ENCODE measurements at places on chromosomes 1 and 21. TPM values are rescaled to one million over a fixed set of nuclear protein-coding genes. Genes with fewer than 3 reads are reported as not detected.

DNA sequence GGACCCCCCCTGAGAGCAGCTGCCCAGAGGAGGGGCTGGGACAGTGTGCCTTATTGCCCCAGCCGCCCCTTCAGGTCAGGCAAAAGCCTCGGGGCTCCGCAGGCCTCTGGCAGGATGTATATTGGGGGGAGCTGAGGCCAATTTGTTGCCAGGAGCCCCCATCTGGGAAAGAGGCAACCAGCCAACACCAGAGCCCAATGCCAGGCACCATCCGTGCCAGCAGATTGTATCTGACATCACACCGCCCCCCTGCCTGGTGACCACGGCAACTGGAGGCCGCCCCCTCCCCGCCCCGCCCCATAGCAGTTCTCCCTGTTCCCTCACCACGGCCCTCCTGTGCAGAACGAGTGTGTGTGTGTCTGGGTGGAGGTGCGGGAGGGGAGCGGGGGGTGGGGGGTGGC, 3.6 kb upstream of the PLEKHG5 start:
- no peaks in the 10 kb centered on the region for H3K27me3 ChIP-seq
- H3K4me3 ChIP-seq: no peak overlapping the region
- no peaks in the 10 kb centered on the region for H3K36me3 ChIP-seq
- H3K27ac ChIP-seq: no peak overlapping the region

DNA sequence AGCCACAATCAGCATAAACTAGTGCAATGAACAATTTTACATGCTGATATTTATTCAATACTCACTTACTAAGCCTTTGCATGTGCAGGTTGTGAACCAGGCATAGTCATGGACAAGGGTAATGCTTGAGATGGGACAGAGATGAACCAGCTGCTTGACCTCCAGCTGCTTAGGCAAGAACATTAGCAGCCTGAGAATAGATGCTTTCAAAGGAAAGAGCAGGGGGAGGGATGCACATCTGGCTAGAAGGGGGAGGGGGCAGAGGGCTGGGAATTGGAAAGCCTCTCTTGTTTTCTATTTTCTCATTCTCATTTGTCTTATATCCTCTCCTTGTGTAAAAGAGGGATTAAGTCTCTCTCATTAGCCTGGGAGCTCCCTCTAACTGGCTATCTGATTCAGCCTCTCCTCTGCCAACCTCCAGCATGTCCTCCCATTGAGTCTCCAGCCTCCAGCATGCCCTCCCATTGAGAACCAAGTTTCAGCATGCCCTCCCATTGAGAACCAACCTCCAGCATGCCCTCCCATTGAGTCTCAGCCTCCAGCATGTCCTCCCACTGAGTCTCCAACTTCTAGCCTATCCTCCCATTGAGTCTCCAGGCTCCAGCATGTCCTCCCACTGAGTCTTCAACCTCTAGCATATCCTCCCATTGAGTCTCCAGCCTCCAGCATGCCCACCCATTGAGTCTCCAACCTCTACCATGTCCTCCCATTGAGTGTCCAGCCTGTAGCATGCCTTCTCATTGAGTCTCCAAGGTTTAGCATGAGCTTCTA, 38.4 kb upstream of the TRABD2B start:
- H3K27me3 ChIP-seq: peaks cover 5% of the 10 kb centered on the region
- DNase-seq: no peak
- H3K36me3 ChIP-seq: no peaks in the 10 kb centered on the region

- H3K4me1 ChIP-seq: no peaks in the 10 kb centered on the region
- no peak overlapping the region for H3K4me3 ChIP-seq
- peaks cover 61% of the 10 kb centered on the region for H3K36me3 ChIP-seq
- H3K27ac ChIP-seq: no peak overlapping the region
These were observed 24.6 kb downstream of the LRRC41 start for GRCh38 chr1:46278807-46279206.

- peaks cover 21% of the 10 kb centered on the region for H3K4me1 ChIP-seq
- no peak for DNase-seq
- no peak overlapping the region for H3K4me3 ChIP-seq
- H3K27ac ChIP-seq: no peak overlapping the region
- no peaks in the 10 kb centered on the region for H3K27me3 ChIP-seq
These were observed 2.3 kb upstream of the ADARB1 start for GRCh38 chr21:45071874-45072737.

DNA sequence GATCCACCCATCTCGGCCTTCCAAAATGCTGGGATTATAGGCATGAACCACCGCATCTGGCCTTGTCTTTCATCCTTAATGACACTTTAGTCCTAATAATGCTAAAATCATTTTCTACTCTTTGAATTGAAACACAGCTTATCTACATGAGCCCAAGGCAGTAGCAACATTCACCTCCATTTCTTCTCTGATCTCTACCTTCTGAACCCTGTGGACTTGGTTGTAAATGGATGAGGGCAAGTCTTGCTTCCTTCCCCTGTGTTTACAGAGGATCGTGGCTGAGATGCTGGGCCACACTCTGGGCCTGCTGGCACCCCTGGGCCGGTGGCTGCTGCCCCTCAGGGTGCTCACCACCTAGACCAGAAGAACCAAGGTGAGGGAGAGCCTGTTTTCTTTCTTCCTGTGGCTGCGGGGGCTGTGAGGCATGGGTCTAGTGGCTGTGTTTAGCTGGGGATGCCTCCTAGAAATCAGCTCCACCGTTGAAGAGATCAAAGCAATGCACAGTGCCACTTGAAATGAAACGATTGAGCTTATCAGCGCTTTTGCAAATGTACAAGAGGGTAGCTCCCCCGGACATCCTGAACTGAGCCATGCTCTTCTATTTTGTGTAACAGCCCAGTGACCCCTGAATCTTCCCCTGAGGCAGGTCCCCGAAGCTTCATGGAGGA, 32.2 kb upstream of the LGALS8 start:
- H3K36me3 ChIP-seq: no peaks in the 10 kb centered on the region
- H3K27ac ChIP-seq: no peak overlapping the region
- DNase-seq: no peak
- peaks cover 20% of the 10 kb centered on the region for H3K4me1 ChIP-seq
- H3K27me3 ChIP-seq: peaks cover 8% of the 10 kb centered on the region

The LHX8 gene
- total RNA-seq: not detected

DNA sequence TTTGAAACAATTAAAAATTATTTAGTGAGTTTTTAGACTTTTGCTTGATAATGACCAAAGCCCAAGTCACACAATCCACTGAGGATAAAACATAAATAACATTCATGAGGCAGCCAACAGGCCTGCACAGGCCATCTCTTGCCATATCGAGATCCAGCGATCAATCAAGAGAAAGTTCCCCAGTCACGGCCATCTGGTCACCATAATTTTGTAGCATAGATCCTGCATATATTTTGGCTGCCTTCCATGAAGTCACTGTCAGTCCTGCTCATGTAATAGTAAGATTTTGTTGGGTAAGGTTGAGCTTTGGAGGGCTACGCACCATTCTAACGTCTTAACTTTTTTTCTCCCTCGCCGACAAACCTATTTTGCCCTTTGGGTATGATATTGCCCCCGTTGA, 17.5 kb downstream of the KPNA6 start:
- no peak overlapping the region for H3K4me3 ChIP-seq
- no peak for DNase-seq

- no peak overlapping the region for H3K4me3 ChIP-seq
- H3K4me1 ChIP-seq: no peaks in the 10 kb centered on the region
- no peak overlapping the region for H3K27ac ChIP-seq
- DNase-seq: no peak
- H3K36me3 ChIP-seq: no peaks in the 10 kb centered on the region
These were observed 31.3 kb downstream of the STUM start for GRCh38 chr1:226579781-226580323.

The DMRTA2 gene
- total RNA-seq: not detected

GRCh38 chr1:38497921-38498656, 361.5 kb downstream of the RRAGC start:
- DNase-seq: no peak
- H3K4me1 ChIP-seq: no peaks in the 10 kb centered on the region
- peaks cover 14% of the 10 kb centered on the region for H3K27me3 ChIP-seq
- H3K36me3 ChIP-seq: no peaks in the 10 kb centered on the region

The OR2L8 gene
- total RNA-seq: not detected

DNA sequence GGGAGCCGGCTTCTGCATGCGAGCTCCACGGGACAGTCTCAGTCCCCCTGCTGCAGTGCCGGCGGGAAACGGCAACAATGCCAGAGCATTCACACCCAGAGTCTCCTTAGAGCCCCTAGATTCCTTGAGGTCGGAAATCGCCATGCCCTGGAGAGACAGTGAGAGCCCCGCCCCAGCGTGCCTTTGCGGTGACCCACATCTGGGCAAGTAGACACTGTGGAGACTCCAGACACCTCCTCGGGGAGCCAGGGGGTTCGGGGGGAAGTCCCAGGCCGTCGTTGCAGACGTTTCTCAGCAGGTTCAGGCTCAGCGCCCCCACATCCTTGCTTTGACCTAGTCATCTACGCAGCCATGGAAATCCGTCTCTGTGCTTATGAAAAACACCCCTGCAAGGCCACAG, 81.3 kb upstream of the ARHGEF16 start:
- peaks cover 4% of the 10 kb centered on the region for H3K4me1 ChIP-seq
- H3K27ac ChIP-seq: no peak overlapping the region
- no peaks in the 10 kb centered on the region for H3K36me3 ChIP-seq
- no peaks in the 10 kb centered on the region for H3K27me3 ChIP-seq

The LYPD8 gene
- total RNA-seq: not detected
